AG04450 (cell line): ENCODE measurements at places on chromosomes 6 and 20. TPM values are rescaled to one million over a fixed set of nuclear protein-coding genes. Genes with fewer than 3 reads are reported as not detected.
A peak's percentile ranks its signal among the peaks of the same experiment; 100 is the strongest.

GRCh38 chr6:163702736-163703135, 288.2 kb downstream of the QKI start:
- DNase-seq = no peak

ZKSCAN4 gene
- polyA plus RNA-seq = 3.7 and 4.7 TPM in 2 replicates

GRCh38 chr6:87723170-87724078, 21.4 kb upstream of the AKIRIN2 start:
- DNase-seq = peak; percentile 85

GRCh38 chr6:124393536-124393935, 568.7 kb upstream of the RNF217 start:
- DNase-seq = no peak

PAK1IP1 gene
- 18.7 and 24.2 TPM in 2 replicates for polyA plus RNA-seq

DNA sequence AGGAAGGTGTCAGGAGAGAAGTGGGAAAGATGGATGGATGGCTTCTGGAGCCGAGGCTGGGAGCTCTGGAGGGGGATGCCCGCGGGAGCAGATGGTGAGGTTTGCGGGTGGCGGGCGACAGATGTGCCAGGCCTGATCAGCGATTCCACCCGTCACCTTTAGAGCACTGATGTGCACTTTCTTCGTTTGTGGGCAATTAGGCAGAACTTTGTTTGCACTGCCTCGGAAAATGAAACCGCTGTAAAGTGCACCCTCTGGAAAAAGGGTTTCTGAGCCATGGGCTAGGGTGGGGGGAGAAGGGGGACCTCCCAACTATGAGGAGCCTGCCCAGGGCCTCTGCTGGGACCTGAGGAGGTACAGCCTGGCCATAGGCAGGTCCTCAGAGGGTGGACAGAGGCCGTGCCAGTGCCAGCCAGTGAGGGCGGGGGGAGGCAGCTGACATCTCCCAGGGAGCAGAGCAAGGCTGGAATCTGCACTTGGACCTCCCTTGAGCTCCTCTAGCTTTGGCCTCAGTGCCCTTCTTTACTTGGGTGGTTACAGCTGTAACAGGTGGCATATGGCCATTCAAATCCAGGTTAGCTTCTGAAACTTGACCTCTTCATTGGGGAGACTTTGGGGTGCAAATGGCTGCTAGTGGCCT, 58.7 kb downstream of the CD40 start:
- DNase-seq = no peak

DNA sequence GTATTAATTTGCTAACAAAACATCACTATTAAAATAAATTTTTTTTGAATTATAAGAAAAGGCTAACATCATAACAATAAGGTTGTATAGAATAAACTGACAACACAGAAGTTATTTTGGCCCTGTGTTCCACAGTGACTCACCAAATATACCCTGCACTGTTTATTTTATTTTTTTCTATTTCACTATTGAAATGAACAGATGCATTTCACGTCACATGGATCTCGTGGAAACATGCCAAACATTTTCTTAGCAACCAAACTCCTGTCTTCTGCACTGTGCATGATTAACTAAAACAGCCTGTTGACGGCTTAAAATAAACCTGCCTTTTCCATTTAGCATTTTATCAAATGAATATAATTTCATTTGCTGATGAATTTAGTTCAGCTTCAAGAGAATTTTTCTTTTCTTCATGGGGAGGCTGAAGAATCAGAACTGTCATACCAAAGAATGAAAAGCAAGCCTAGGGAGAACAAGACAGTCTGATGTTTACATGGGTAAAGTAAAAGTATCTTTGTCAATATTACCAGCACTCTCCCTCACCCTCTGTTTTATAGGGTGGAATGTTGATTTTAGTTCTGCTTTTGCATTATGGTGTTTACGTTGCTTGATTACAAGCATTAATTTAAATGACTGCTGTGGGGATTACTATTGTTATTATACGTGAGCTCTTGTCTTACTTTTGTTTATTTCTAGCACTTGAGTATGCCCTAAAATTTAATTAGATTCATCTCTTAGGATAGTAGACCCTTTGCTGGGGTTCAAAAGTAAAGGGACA, 115.3 kb downstream of the LCA5 start:
- peak; percentile 81 for DNase-seq

DNA sequence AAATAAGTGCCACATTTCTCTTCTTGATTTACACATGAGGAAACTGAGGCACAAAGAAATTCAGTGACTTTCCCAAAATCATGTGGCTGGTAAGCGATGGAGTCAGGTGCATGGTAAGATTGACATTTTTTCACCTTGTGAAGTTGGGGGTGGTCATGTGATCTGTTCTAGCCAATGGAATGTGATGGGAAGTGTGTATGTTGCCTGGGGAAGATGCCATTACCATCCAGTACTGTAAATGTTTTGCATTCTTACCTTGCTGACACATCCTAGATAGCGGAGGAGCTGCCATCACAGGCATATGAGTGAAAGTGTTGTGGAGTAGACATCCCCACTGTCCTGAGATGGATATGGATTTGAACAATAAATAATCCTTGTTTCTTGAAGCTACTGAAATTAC, 499.6 kb upstream of the SULF2 start:
- peak; percentile 20 for DNase-seq
